Bronchial epithelial cell (primary cell): ENCODE measurements at places on chromosomes 3 and 15.

DNA sequence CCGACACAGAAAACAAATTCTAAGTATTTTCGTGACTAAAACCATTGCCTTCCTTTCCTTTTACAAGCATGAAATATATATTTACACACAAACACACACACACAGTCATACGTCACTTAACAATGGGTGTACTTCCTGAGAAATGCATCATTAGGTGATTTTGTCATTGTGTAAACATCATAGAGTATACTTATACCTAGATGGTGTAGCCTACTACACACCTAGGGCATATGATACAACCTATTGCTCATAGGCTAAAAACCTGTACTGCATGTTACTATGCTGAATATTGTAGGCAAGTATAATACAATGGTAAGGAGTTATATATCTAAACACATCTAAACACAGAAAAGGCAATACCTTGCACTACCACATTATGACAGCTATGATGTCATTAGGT lies 28.6 kb downstream of the COL6A5 start:
- peak; percentile 91 for DNase-seq

GRCh38 chr3:100333051-100333450 lies 1.5 kb upstream of the NIT2 start:
- DNase-seq = no peak

DNA sequence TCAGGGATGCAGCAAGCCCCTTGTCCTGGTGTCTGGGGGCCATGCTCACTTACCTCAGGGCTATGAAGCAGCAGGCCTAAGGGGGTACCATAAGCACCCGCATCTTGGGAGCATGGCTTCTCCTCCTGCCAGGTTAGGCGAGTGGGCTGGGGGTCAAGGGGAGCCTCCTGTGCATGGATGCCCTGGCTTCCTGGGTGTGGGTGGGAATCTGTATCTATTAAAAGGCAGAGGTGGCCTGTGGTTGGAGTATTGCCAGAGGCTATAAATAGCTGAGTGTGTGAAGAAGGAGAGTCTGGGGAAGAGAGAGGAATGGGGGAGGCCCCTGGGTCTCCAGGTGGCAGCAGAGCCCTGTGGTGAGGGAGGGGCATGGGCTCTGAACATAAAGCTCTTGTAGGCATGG lies 19.5 kb downstream of the ACVR2B start:
- DNase-seq = no peak

- peak; percentile 43 for DNase-seq
These were observed 54.0 kb downstream of the NR1D2 start for GRCh38 chr3:23999012-23999641.

DNA sequence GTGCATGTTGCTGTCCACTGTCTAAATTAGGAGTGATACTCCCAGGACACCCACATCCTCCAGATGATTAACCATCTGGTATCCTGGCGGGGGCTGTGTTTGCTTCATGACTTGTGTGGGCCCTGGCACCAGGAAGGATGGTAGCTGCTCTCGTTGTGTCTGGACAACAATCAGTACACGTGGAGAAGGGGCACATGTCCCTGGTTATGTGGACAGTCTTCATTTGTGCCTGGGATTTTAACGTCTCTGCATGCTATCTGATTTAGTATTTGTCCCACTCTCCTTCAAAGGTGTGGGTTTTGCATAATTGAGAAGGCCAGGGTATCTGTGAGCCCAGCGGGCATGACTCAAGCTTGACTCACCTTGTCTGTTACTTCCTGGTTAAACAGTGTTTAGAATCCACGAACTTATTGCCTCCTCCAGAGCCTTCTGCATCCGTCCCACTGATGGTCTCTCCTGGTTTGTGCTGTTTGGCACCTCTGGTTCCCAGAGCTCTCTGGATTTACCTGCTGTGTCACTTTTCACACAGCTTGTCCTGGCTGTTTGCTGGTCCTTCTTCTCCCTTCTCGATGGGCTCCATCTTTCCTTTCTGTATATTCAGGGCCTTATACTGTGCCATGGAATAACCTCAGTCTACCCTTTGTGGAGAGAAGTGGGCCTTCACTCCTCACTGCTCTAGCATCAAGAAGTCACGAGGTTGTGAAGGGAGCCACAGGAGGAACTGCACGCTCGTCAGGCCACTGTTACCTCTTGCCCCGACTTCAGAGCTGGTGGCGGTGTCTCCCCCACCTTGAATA lies 32.5 kb downstream of the ARNT2 start:
- peak; percentile 92 for DNase-seq

DNA sequence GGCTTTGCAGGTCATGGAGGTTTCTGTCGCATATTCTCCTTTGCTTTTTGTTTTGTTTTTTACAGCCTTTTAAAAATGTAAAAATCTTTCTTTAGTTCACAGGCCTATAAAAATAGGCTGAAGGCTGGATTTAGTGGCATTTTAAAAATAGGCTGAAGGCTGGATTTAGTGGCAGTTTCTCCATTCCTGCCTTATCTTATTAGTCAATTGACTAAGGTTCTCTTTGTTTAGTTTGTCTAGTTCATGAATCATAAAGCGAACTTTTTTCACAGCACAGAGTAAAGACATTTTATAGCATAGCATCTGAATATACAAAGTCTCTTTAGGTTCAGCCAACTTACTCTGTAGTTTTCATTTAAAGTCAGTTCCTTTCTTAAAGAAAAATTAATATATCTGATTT lies 31.4 kb downstream of the AP4E1 start:
- DNase-seq = peak; percentile 48

DNA sequence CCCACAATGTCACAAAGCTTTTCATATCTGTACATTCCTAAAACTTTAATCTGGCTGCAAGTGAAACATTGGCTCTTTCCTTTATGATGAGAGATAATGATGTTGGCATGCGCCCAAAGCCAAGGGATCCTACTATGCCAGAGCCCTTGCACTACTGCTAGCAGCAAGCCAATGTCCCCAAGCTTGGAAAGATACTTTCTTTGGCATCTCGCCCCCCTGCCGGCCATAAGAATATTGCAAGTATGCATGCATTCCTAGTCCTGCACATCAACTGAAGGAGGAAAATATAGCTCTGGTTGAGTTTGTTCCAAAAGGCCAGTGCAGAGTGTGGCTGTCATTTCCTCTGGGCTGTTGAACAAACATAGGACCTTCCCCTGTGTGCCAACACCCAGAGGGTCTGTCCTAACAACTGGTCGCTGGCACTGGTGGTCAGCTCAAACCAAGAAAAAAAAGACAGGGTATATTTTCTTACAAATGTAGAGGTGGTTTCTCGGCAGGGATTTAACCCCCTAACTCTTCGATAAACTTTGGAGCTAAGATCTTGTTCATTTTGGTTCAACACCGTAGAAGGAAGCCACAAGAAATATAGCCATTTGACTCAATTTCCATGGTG lies 120.9 kb upstream of the ZBED2 start:
- DNase-seq = no peak

DNA sequence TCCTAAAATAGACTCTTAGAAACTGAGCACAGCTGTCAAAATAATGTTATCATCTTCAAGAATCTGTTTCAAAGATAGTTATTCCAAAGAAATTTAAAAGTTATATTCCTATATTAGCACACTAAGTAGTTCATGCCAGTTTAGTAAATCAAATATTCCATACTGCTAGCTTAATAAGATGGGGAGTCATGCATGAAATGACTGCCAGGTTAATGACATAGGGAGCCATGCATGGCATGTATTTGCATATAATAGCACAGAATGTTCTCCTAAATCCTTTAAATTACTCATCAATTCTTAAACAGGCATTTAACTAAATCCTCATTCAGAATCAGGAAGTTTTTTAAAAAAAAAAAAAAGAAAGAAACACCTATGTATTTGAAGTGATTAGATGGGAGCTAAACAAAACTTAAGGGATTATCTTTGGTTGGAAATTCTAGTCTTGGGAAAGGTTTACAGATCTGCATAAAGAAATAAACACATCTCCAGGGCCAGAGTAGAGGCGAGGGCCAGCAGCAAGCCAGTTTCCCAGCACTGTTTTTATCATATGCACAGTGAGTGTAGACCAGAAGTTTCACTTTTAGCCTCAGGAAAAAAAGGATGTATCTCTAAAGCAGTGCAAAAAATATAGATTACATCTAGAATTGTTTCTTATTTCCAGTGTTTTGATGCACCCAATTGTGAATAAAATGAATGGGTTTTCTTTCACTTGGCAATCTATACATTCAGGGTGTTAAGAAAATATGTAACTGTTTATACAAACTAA lies 366.4 kb upstream of the AGTR1 start:
- no peak for DNase-seq

- DNase-seq = no peak
These were observed 988 bp upstream of the CFAP92 start for GRCh38 chr3:128994581-128995546.
